NCI-H1417 (cell line): ENCODE measurements at places on chromosomes 3 and 15.
A peak's percentile ranks its signal among the peaks of the same experiment; 100 is the strongest.

GRCh38 chr3:191499307-191500080, 38.5 kb downstream of the PYDC2 start:
- DNase-seq, result peak; percentile 72

- DNase-seq, result no peak
Measured at GRCh38 chr15:78906316-78906620, 33.6 kb downstream of the MORF4L1 start.

- no peak for DNase-seq
Measured at GRCh38 chr15:68183616-68184315, 21.4 kb downstream of the CALML4 start.

GRCh38 chr3:20104167-20104661, 64.0 kb downstream of the KAT2B start:
- no peak for DNase-seq

GRCh38 chr3:54962200-54962599, 34.3 kb upstream of the LRTM1 start:
- no peak for DNase-seq

DNA sequence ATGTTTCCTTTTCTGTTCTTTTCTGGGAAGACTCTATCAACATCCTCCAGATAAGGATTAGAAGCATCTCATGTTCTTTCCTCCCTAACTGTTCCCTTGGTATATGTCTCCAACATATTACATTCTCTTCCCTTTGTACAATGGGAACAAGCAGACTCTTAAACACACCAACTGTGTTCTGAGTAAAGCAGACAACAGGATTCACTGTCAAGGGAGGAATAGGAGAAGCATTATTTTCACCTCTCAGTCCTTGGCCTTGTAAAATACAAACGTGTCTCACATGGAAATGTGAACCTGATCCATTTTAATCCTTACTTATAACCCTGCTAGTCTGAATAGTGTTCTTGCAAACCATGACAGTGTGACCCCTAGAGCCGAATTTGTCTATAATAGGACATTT, 19.6 kb downstream of the GYG1 start:
- no peak for DNase-seq

DNA sequence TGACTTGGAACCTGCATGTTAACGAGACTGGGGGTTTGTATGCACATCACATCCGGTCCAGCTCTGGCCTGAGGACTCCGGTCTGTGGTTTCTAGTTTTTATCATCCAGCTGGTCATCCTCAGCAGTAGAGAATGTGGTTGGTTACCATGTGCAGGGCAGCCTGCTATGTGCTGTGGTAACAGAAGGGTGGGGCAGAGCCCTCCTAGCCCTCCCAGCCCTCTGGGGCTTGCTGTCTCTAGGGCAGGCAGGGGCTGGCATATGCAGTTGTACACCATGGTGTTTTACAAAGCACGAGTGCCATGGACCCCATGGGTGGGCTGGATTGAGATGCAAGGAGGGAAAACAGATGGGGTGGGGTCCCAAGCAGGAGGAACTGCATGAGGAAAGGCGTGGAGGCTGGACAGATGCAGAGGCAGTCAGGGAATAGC, 70.2 kb downstream of the APBA2 start:
- DNase-seq, result no peak

GRCh38 chr3:72082776-72083462, 298.0 kb upstream of the PROK2 start:
- no peak for DNase-seq

GRCh38 chr3:30578479-30578878, 27.9 kb upstream of the TGFBR2 start:
- DNase-seq, result no peak

DNA sequence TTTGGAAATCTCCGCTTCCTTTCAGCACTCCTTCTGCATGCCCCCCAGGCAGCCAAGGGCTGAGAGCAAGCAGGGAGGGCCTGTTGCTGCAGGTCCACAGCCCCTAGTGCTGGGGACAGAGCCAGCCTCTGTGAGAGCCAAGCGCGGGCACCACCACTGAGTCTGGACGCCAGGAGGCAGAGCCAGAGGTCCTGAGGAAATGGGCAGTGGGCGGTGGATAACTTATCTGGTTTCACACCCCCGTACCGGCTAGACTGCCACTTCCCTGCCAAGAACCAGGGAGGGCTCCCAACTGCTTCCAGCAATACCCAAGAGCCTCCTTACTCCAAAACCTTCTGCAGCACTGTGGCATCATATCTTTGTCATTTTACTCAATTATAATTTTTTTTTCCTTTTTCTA, 141.6 kb upstream of the IGF1R start:
- no peak for DNase-seq

GRCh38 chr3:146653978-146654377, 48.8 kb upstream of the PLSCR5 start:
- no peak for DNase-seq

DNA sequence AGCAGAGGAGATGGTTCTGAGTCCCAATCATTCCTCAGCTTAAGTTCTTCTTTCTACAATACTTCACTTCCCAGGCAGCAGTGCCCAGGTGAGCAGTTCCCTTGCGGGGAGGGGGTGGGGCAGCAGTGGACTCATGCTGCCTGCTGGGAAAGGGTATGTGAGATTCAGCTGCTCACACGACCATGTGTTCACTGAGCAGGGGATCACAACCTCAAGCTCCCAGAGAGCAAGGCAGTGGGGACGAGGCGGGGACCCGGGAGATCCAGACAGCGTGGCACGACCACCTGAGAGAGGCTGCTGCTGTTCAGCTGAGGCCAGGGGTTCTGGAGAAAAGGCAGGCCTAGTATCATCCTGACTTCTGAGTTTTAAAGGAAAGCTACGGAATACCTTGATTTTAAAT, 166.6 kb downstream of the XXYLT1 start:
- DNase-seq, result no peak

GRCh38 chr3:10292505-10293419, at the start of gene GHRL:
GHRL (minus strand) TSS chr3:10292947; CDS start chr3:10290180, 2,767 bp downstream.
- DNase-seq, result no peak

DNA sequence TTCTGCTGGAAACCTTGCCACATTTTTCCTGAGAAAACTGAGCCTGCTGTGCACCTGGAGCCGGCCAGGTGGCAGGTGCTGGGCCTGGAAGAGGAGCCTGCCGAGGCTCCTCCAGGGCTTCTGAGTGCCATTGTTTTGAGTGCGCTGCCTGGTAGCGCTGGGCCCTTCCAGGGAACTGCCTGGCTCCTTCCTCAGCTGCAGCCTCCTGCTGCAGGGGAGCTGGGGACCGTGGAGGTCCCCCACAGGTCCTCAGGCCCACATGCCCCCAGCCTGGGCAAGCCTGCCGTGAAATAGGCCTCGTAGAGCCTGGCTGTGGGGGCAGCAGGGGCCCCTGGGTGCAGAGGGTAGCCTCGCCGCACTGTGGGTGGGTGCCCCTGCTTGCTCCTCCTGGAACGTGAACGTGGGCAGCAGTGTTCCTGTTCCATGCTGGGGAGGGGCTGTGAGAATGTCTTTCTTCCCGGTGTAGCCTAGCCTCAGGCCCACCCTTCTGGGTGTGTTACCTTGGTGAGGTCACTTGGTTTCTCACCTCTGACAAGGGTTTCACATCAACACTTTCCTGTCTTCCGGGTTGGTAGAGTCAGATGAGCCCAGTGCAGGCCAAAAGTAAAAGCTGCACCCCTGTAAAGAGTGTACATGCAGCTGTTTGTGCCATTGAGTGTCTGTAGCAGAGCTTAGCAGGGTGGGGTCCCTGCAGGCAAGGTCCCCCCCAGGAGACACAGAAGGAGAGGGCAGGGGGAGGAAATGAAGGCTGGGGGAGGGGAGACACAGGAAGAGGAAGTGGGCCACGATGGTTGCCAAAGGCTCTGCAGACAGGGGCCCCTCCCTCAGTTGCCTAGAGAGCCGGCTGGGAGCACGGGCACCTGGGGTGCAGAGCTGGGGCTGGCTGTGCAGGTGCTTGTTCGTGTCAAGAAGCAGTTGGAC, 34.5 kb downstream of the KLF13 start:
- peak; percentile 92 for DNase-seq

DNA sequence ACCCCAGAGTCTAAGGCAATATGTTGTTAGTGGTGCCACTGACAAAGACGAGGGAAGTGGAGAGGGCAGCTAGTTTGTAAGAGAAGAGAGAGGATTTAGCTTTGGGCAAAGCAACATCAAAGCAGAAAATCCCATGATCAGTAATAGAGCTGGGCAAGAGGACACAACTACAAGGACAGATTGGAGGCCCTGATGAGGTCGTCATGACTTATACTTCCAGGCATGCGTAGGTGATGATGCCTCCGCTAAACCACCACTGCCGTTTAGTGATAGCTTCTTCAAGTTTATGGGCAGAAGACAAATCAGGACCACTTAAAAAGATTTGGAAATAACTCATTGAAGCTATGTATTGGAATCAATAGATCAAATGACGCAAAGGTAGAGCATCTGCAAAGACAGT, 2.6 kb downstream of the HRG start:
- DNase-seq, result no peak

DNA sequence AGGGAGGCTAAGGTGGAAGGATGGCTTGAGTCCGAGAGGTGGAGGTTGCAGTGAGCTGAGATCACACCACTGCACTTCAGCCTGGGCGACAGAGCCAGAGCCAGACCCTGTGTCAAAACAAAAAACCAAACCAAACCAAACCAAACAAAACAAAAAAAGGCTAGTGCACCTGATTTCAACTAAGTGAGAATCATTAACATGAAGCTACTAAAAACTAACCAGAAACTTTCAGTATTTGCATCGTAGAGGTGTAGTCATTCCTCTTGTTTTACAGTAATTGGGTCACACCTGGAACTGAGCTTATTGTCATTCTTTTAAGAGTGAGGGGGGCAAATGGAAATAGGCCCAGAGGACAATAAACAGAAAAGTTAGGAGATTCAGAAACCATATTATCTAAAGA, 58.5 kb downstream of the ST6GAL1 start:
- no peak for DNase-seq

GRCh38 chr3:170426240-170426797, 7.7 kb downstream of the CLDN11 start:
- DNase-seq, result no peak

- no peak for DNase-seq
Measured at GRCh38 chr3:63128380-63128779, 149.7 kb upstream of the SYNPR start.

DNA sequence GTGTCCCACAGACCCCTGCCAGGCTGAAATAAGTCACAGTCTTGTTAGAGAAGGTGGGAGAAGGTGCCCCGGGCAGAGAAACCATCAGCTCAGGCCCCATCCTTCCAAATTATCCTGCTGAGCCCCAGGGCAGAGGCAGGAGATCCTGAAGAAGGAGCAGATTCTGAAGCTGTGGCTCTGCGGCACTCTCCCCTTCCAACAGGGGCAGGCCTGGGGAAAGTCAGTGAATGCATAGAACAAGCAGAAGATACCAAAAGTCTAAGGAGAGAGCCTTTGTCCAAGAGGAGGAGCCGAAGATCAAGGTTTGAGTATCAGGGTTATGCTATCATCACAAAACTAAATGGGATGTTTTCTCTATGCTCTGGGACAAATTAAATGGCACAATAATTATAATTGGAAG, 249.3 kb downstream of the XXYLT1 start:
- DNase-seq, result no peak

GRCh38 chr3:180755556-180755955, 76.3 kb upstream of the CCDC39 start:
- no peak for DNase-seq

DNA sequence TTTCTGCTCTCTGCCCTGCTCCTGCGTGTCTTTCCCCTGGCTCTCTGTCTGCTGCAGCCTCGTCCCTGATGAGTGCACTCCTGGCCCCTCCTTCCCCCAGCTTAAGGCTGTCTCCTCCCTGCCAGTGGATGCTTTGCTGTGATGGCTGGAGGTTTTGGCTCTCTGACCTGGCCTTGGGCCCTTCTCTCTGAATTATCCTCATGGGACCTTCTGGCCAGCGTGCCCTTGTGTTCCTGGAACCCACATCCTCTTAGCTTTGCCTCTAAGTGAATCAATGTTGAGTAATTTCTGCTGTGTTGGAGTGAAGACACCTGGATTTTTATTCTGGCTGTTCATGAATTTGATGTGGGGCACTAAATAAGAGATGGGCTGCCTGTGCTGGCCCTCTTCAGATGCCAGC, 9.8 kb upstream of the TNFAIP8L3 start:
- no peak for DNase-seq

DNA sequence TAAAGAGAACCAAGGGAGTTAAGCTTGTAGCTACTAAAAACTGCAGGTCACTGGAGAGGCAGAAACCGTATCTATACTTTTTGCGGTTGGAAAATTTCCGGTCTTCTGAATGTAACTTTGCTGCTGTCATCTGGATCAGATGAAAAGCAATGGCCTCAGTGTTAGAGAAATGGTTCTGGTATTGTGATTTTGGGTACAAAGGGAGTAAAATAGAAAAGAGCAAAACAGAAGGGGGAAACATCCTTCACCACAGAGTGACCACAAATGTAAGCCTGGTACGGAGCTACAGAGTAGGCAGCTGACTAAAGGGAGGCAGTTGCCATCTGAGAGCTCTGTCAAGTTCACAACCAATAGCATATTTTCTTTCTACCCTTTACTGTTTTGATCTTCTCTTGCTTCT, 5.6 kb downstream of the CD96 start:
- DNase-seq, result no peak

DNA sequence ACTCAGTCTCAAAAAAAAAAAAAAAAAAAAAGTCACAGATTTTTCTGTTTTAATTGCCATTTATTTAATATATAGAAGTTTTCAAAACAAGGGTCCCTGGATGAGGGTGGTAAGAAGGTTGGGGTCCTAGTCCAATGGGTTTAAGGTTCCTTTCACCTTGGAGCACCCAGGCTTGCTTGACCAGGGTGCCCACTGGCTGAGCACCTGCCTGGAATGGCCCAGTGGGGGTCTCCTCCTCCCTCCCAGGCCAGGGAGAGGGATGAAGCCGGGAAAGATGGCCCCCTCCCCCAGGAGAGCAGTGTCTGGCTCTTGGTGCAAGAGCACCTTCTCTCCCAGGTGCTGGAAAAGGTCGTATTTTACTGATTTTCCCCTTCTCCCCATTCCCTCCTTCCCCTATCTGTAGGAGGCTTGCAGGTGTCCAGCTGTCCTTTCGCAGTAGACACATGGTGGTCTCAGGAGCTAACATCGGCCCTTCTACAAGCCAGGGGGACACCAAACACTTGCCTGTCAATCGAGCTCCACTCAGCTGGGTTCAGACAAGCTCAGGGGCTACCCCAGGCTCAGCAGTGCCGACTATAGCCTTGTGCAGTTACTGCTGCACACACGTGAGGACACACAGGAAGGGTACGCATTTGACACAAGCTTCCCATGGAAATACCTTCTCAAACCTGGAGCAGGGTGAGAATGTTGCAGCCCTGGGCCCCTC, 112.3 kb upstream of the KLF13 start:
- DNase-seq, result no peak

DNA sequence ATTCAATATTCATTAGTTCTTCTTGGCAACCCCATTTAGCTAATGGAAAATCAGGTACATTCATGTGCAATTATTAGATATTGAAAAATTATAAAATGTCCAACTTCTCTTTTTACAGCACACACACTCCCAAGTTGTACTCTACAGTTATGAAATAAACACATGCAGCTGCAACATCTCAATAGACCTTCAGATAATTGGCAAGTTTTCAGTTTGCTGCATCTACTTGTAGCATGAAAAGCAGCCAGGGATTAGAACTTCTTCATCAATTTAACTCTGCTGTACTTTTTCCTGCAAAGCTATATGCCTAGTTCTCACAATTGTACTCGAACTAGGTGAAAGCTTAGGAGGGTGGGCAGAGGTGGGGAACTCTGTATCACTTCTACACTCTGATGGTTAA, 46.6 kb upstream of the FHIT start:
- no peak for DNase-seq

- no peak for DNase-seq
Measured at GRCh38 chr3:41018855-41019254, 180.4 kb upstream of the CTNNB1 start.
